ENCODE measurements at places on chromosomes 11 and 22. TPM values are rescaled to one million over a fixed set of nuclear protein-coding genes. Genes with fewer than 3 reads are reported as not detected.

DNA sequence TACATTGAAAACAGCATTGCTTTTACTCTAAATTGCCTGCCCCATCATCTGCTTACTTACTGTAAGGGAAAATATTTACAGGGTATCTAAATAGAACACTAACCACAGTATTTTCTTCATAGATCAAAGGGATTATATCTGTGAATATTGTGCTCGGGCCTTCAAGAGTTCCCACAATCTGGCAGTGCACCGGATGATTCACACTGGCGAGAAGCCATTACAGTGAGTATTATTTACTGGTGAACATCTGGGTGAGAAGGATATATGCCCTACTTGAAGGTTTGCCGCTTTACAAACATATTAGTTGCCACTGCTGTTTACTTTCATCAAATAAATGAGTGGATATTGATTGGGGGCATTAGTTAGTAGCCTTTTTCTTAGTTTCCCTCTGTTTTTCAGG is 5.9 kb upstream of the CNTF start:
- no peak for DNase-seq

GRCh38 chr11:75602951-75603350 is 40.9 kb downstream of the SERPINH1 start:
- no peak for DNase-seq

The KCNK4 gene
- not detected for total RNA-seq

The TMEM191B gene
- 1.3 TPM for total RNA-seq

- no peak for DNase-seq
Measured at GRCh38 chr11:120331301-120331996, 4.8 kb upstream of the ARHGEF12 start.

- DNase-seq, result no peak
Measured at GRCh38 chr11:122342089-122342744, 226.2 kb upstream of the BLID start.

- no peak for DNase-seq
Measured at GRCh38 chr11:19394525-19395016, 153.8 kb upstream of the E2F8 start.

GRCh38 chr11:13137844-13138301 is 128.8 kb downstream of the RASSF10 start:
- no peak for DNase-seq

DNA sequence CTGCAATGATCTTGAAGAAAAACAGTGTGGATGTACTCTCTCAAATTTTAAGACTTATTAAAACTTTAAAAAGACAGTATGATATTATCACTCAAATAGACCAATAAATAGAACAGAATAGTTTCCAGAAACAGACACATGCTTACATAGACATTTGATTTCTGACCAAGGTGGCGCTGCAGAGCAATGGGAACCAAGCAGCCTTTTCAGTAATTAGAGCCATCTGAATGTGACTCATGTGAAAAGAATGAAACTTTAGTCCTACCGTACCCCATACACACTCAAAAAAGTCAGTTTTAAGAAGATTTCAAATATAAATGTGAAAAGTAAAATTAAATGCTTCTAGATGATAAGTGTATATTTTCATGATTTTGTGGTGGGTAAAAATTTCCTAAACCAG is 74.2 kb upstream of the MS4A8 start:
- no peak for DNase-seq

The AMOTL1 gene
- 0.78 TPM for total RNA-seq

GRCh38 chr11:46391578-46392420 is at the start of gene CHRM4:
Gene CHRM4, minus strand, starts transcription at chr11:46391776. Its CDS starts 5,219 bp downstream, at chr11:46386557.
- no peak for DNase-seq

The SMC1B gene
- 0.38 TPM for total RNA-seq

DNA sequence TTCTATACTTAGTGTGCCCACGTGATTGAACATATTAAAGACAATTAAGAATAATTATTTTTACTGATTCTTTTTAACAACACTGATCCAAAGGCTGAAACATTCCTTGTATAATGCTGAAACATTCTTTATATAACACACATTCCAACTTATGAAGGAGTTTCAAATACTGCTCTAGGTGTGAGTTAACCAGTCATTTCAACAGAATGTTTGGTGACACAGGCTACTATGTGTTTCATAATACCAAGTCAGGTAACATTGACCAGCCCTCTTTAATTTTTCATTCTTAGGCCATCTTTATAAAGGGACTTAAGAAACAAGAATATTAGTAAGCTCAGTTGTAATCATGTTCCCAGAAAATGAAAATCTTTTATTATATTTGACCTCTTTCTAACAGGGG is 136.6 kb downstream of the ELP4 start:
- no peak for DNase-seq

The OR8A1 gene
- not detected for total RNA-seq

- no peak for DNase-seq
Measured at GRCh38 chr11:129871914-129872313, 23.5 kb downstream of the NFRKB start.

The PGM2L1 gene
- 9.6 TPM for total RNA-seq

DNA sequence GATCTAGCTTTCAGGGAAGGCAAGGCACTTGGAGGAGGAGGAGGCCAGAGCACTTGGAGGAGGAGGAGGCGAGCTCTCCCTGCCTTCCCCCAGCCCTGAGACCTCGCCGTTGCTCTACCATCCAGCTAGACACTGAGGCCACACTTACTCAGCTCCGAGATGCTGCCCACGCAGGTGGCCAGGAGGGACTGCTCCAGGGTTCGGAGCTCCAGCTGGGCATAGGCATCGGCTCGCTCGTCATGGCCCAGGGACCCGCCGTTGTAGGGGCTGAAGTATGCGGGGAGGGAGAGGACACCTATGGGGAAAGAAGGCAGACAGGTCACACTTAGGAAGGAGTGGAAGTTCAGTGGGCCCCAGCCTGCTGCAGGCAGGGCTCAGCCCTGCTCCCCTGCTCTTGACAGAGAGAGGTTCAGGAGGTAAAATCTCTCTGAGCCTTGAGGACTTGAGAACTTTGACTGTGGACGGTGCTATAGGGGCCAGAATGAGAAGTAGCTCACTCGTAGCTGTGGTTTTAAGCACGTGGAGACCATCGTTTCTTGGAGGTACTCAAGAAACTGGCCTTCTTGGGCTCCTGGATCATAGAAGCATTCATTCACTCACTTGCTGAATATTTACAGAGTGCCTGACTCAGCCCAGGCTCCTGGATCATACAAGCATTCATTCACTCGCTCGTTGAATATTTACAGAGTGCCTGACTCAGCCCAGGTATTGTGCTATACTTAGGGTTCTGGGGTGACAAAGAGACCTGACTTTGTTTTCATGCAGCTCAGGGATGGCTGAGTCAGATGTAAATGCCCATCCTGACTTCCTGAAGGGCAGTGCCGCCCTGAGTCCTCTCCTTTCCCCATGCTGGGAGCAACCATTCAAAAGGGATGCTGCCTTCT is 99.2 kb downstream of the NAT10 start:
- no peak for DNase-seq

GRCh38 chr11:120911943-120912342 is 112.0 kb upstream of the TBCEL start:
- no peak for DNase-seq

DNA sequence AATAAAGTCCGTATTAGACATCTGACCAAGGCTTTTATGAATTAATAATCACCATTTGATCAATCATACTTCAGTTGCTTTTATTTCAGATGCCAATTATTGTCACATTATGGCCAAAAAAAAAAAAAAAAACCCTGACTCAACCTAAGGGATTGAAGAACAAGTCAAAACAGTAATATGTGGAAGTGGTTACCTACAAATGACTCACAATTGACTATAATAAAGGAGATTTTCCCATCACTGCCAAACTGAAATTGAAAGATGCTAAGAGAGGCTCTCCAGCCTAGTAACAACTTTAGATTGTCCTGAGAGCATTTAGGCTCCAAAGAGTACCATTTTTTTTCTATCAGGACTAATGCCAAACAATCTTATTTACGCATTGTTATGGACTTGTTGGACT is 35.2 kb downstream of the SOX6 start:
- no peak for DNase-seq

DNA sequence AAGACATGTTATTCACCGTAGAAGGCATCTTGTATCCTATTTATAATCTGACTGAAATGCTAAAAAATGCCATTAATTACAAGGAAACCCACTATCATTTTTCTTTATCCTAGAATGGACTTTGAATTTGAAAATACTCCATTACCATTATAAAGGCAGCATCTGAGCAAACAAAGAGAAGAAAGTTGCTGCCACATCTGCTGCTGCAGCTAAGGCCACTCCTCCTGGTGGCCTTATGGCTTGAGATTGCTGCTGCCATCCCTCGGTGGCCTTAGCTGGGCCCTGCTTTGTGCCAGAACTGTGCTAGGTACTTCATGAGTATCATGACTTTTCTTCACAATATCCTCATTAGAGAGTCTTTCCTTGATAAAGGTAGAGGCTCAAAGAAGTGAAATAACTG is 1210.1 kb upstream of the TENM4 start:
- DNase-seq, result no peak

DNA sequence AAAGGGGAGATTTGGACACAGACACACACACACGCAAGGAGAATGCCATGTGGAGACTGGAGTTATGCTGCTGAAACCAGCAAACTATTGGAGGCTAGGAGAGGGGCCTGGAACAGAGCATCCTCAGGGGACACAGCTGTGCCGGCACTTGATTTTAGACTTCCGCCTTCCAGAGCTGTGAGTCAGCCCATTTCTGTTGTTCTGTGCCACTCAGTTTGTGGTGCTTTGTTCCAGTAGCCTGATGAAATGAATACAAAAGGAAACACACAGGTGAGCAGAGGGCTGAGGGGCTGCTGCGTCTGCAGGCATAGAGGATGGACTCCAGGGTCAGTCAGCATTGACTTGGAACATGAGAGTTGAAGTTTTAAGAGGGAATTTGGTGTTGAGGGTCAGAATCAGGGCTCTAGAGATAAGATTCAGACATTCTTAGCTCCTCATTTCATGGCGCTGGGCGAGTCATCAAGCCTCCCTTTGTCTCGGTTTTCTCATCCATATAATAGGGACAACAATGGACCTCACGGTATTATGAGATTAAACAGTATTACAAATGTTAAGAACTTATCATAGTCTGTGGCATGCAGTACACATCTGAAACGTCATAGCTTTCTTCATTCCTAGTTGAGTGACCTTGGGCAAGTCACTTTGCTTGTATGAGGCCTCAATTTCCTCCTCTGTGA is 191.0 kb downstream of the MIAT start:
- DNase-seq, result no peak

DNA sequence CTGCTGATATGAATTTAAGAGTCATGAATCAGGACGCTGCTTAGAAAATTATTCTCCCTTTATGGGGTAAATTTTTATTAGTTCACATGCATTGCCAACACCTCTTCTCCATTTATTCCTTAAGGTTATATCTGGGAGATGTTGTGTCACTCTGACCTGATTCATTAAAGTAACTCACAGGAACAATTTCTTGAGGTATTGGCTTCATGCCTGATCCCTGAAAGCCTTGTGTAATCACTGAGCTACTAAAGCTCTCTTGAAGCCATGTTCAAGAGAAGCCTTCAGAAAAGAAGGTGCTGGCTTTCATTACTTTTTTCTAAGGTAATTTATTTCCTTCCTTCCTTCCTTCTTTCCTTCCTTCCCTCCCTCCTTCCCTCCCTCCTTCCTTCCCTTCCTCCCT is 420.6 kb downstream of the RAB38 start:
- DNase-seq, result no peak

DNA sequence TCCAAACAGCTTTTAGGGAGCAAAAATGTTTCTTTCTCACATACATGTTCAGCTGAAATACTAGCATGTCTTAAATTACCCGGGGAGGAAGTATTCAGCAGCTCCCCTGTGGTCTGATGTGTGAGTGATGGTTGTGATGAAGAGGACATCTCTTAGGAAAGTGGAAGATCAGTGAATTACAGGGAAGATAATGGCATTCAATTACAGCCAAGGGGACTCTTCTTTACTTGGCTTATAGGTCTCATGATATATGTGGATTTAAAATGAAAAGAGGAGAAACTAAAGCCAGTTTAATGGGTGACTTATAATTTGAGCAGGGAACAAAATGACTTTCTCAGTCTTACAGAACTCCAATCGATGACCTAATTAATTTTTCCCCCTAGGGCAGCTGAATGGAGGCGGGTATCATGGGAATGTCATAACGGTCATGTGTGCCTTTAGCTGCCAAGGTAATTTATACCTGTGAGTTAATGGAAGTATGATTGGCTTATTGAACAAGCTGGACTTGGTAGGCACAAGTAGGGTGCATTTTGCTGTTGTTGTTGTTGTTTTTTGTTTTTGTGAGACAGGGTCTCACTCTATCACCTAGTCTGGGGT is 198.8 kb downstream of the HIPK3 start:
- DNase-seq, result no peak

The MRPL40 gene
- 47.7 TPM for total RNA-seq

DNA sequence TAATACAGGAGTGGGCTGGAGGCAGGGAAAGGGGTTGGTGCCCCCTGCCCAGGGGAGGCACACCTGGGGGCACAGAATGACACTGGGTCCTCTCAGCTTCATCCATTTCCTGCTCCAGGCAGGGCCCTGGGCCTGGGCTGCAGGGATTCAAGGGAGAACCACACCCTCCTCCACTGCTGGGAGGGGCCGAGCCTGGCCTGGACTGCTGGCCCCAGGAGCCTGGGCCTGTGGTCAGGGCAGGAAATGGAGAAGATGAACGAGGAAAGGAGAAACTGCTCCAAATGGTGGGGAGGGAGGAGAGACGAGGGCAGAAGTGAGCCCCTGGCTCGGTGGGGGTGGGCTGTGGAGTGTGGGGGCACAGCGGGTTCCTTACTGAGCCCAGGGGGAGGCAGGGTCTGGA is 38.1 kb upstream of the KCNQ1OT1 start:
- no peak for DNase-seq

The C1QTNF5 gene
- not detected for total RNA-seq

- no peak for DNase-seq
Measured at GRCh38 chr11:83153764-83154163, 3.2 kb upstream of the PCF11 start.

- no peak for DNase-seq
Measured at GRCh38 chr22:49238181-49239141, 589.2 kb downstream of the BRD1 start.

GRCh38 chr11:30521297-30522071 is 64.7 kb downstream of the MPPED2 start:
- no peak for DNase-seq

The CARD18 gene
- total RNA-seq, result not detected

DNA sequence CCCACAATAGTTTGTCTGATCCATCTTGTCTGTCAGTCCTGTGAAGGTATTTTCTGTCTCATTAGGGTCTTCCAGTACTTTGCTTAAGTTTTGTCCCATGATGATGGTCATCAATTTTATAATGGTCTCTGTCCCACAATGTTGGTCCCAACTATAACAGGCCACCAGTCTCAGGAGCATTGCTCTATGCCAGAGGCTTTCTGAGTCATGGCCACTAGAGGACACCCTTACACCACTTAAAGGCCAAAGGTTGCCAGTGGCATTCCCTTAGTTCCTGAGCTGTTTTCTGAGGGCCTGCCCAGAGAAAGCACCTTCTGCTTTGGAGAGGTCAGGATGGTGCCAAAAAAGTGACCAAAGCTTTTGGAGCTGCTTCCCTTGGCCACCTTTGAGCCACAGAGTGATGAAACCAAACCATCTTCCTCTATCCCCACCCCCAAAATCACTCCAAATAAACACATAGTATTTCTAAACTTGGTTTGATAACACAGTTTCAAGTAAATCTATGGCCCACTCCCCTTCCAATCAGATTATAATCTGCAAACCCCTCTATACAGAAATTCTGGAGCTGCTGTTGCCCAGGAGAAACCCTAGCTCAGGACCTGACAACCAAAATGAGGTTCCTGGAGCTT is 19.3 kb downstream of the EIF3F start:
- DNase-seq, result peak; percentile 28

Data from CD8-positive, alpha-beta memory T cell (primary cell).